ENCODE measurements at places on chromosomes 6 and 20.

DNA sequence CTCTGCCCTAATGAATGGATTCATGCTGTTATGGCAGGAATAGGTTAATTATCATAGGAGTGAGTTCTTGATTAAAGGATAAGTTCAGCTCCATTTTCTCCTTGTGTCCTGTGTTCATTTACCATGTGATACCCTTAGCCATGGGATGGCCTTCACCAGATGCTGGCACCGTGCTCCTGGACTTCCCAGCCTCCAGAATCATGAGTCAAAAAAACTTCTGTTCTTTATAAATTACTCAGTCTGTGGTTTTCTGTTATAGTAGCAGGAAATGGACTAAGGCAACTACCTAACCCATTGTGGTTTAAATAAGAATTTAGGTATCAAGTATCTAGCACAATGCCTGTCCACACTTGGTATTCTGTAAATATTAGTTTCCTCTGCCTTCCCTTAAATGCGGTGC is 223.5 kb downstream of the MEI4 start:
- no peak for DNase-seq

DNA sequence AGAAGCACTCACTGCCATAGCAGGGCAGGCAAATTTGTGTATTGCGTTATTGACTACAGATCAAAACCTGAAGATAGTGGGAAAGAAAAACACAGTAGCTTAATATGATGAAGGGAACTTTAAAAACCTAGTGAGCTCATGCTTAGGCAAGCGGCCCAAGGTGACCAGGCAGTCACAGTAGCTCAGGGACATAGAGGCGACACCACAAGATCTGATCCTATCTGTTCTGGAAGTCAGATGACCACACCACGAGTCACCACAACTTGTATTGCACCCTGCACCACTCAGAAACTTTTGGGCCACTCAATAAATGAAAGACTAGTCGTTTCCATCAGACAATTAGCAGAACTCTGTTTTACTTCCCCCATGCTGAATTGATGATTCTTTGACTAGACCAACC is 4.9 kb downstream of the CLIC5 start:
- no peak for DNase-seq

DNA sequence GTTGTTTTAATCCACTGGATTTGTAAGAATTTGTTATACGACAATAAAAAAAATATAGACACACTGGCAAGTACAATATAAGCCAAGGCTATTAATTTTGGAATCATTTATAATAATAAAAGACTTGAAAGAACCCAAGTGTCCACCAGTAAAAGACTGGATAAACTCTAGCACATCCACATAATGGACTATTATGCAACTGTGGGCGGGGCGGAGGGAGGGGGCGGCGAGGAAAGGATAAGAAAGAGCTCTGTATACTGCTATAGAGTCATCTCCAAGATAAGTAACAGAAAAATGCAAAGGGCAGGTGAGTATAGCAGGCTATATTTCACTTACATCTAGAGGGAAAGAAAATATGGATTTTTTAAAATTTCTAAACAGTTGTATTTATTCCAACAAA is 123.3 kb downstream of the TBC1D32 start:
- no peak for DNase-seq

GRCh38 chr20:32968478-32969241 is 35.6 kb downstream of the SUN5 start:
- no peak for DNase-seq

- DNase-seq, result no peak
Measured at GRCh38 chr6:17381424-17382147, 11.8 kb upstream of the CAP2 start.
